ENCODE measurements at places on chromosomes 12 and 14.

DNA sequence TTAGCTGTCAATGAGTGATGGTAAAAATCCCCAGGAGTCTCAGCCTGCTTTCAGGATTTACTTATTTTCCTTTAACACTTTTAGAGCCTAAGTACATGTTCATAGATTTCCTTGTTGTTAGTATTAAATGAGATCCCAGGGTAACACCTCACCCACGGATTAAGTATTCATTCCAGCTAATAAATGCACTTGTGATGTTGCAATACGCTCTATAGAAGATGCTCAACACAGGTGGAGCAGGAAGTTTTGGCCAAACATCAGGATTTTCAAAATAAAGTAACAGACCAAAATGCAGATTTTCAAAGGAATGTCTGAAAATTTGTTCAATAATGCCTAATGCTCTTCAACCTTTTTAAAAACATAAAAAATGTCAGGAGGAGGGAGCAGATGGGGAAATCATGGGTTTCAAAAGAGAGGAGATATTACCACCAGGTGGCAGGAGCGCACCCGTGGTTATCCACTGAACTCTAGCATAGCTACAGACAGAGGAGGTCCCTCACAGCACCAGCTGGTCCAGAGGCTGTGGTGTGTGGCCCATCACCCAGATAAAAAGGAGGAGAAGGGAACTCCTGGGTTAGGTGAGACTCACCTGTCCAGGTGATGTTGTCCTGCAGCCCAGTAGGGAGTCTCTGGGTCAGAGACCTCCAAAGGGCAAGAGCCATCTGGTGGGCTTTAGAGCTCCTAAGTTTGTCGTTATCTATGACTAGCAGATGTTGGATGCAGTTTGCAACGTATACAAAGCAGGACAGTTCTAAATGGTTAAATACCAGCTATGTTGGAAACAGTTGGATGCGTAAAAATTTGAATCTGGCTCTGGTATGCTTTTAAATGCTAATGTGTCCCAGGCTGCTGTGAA, 1158.4 kb upstream of the TMEM132C start:
- peak; percentile 67 for DNase-seq

- peak; percentile 26 for DNase-seq
These were observed 269.9 kb downstream of the DUSP6 start for GRCh38 chr12:89082370-89082753.

DNA sequence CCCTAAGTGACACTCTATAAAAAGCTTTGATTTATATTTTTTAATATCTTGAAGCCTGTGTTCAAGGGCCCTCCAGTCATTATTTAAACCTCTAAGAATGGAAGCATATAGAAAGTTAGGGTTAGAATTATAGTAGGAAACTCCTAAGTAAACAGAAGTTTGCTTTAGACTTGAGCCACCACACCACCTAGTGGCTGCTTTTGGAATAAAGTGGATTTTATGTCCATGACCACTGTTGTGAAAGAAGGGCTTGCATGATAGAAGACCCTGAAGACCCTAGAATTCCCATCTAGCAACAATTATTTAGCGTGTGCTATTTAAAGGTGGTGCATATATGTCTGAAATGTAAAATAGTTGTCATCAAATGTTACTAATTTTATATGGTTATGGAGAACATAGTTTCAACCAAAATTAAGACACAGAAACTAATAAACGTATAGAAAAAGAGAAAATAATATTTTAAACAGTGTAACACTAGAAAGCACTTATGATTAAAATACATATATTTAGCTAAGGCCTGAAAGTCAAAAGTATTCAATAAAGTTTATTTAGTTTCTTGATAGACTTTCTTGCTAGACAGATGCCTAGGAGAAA, 21.3 kb downstream of the LRRIQ1 start:
- DNase-seq, result peak; percentile 45

DNA sequence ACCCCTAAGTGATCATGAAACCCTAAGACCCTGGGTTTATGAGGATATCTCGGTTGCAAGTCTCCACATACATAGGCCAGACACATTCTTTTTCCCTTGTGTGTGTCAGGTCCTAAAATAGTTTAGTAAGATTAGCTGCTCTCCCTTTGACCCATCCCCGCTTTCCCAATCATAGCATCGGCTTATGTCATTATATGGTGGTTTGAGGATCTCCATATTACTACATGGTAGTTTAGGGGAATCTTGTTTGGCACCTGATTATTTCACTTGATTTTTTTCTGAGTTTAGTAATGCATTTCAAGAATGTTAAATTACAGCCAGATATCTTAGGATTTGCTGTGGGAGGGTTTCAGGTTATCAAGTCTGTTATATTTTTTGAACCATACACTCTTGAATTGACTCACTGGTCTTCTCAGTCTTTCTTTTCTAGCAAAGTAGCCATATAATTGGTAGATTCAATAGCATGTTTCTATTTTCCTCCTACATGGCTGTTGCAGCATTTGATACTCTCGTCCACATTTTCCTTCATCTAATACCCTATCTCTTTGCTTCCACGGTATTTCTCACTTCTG, 68.3 kb upstream of the TRHDE start:
- no peak for DNase-seq

DNA sequence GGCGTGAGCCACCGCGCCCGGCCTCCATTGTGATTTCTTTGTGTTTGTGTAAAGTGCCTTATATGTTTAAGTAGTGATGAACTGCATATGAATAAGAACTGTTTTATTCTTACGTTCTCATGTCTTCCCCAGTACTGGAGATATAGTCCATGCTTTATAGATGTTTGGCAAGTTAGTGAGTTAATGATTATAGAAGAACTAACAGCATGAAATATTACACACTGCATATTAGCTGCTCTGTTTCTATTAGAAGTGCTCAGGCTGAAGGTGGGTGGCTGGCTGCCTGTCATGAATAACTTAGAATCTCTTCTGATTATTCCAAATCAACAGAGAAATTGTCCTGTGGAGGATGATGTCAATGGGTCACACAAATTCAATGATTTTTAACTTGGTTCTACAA, 709.4 kb downstream of the GALC start:
- DNase-seq, result no peak

DNA sequence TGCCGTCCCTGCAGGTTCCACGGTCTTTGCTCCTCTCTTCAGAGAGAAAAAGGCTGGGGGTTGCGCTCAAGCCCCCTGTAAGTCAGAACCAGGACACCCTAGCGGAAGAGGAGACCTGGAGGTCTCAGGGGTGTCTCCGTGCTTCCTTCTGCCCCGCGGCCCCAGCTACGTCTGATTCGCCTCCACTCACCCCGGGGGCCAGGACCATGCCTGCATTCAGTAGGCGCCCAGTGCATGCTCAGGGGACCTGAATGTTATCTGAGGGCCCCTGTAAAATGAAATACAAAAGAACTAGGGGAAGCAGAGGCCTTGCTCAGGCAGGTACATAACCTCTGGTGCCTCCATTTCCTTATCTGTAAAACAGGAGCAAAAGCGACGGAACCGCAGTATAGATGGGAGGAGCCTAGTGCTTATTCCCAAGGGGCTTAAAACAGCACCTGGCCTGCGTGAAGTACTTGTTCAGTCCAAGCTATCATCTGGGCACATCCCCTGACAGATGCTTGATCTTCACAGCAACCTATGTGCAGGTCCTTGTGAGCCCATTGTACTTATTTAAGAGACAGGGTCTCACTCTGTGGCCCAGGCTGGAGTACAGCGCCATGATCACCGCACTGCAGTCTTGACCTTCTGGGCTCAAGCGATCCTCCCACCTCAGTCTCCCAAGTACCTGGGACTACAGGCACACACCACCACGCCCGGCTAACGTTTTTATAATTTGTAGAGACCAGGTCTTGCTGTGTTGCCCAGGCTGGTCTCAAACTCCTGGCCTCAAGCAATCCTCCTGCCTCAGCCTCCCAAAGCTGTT, 110.3 kb upstream of the NCOR2 start:
- DNase-seq, result no peak

DNA sequence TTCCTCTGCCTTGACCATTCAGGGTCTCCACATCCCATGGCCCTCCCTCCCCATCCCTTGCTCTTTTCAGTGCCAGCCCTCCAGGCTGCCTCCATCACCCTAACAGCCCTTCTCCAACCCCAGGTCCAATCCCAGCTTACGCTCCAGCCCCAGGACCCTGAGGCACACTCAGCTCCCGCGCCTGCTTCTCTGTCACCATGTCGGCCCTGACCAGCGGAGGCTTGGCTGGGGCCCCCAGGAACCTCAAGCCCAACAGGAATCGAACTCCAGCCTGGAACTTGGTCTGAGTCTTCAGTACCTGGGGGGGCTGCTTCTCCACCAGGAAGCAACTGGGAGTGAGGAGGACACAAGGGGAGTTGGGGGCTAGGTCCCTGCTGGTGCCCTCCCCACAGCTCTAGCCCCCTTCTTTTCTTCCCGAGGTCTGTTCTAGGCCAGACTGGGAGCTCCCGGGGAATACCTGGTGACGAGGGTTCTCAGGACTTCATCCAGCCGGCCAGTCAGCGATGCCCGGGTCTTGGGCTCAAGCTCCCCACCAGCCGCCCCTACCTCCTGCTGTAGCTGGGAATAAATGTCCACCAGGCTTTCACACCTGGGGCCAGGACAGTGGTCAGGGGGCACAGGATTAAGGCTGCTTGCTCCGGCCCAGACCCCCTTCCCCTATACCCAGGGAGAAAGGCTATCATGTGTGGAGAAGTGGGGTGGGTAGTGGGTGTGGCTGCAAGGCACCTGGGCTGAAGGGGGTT, 6.0 kb downstream of the STAT6 start:
- no peak for DNase-seq
